ENCODE measurements at places on chromosomes 7 and 10.

DNA sequence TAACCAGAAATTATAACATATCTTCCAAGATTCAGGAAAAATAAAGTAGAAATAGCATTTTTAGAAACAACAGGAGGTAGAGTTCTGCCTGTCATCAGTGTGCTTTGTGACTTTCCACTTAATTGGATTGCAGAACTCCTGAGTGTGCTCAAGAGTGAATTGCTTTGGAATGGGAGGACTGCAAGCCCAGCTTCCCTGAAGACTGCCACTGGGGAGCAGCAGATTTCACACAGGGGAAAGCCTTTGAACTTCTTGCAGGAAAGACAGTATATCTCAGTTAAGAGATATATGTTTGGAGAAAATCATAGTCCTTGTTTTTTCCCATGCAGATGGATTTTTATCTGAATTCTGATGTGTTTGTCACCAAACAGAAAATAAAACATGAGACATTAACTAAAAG, 124.5 kb downstream of the TMEM168 start:
- no peak for DNase-seq

GRCh38 chr10:92714152-92714845, 24.5 kb downstream of the HHEX start:
- no peak for DNase-seq

GRCh38 chr7:129498021-129498420, 4.3 kb upstream of the SMKR1 start:
- DNase-seq, result no peak

DNA sequence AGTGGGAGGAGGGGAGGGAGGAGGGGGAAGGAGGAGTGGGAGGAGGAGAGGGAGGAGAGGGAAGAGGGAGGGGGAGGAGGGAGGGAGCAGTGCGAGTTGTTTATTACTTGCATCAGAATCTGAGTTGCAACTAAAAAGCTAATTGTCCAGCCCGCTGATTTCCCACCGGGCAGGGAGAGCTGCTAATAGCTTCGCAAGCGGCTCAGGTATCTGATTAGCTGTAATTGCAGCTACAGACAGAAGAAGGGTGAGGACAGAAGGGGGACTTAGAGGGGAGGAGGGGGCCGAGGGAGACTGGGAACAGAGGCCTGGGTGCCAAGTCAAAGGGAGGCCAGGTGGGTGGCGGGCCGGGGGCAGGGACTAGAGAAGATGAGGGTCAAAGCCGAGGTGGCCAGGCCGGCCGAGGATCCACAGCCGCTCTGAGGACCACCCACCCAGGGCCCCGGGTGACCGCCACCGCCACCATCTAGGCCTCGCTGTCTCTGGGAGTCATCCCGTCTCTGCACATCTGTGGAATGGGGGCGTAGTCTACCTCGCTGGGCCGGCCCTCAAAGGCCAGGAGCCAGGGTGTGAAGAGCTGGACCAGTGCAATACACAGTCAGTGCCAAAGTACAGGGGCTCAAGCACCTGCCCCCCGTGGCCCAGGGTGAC, 54.2 kb downstream of the MICALL2 start:
- DNase-seq, result no peak
